Globus pallidus (tissue), 1 donor: ENCODE measurements at places on chromosomes 13 and 19.

GRCh38 chr13:50422181-50423148 lies 407.2 kb downstream of the KCNRG start:
- no peak for DNase-seq

DNA sequence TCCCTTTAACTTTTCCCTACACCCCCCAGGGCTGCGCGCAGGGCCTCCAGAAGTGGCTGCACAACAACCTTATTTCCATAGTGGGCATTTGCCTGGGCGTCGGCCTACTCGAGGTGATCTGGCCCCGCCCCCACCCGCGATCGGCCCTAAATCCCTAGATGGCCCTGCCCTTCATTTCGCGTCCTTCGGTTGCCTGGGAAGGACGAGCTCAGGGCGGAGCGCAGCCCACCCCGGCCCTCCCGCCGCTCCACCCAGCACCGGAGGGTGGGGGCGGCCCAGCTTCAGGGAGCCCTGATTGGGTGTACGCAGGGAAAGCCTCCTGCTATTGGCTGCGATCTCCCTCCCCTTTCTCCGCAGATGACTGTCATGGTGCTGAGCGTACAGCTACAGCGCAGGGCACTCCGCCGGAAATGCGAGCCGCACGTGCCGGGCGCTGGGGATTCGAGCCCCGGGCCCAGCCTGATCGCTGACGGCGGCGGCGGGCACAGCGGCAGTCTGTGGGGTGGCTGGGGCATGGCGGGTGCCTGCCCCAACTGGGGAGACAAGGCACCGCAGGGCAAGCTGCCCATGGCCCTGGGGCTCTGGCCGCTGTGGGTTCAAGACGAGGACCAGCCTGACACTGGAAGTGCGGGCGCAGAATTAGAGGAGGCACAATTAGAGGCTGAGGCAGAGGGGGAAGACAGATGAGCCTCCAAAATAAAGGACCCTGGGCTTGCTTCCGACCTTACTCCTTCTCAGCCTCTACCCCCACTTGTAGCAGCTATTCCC lies 4.3 kb downstream of the CD37 start:
- peak; percentile 41 for DNase-seq

DNA sequence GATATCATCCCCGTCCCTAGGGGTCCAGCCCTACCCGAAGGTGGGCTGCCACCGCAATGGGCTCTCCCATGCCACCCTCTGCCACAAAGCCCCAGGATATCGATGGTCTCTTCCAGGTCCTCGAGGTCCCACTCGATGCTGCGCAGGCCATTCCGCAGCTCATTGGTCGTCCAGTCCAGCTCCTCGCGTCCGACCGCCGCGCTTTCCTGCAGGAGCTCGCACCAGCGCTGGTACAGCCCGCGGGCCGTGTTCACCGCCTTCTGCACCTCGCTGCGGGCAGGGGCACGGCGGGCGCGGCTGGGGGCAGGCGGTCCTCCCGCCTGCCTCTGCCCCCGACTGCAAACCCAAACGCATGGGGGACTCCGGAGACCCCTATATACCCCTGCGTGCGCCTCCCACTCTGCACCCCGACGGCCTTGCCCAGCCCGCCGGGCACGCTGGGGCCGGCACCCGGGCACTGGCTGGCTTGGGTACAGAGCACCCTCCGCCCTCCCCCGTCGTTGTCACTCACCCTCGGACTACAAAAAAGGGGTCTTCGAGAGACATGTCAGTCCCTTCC lies 468 bp downstream of the STX10 start:
- no peak for DNase-seq

GRCh38 chr13:21546372-21546771 lies 57.6 kb downstream of the MICU2 start:
- no peak for DNase-seq

GRCh38 chr19:55018216-55018615 lies 19.8 kb downstream of the GP6 start:
- DNase-seq: no peak

DNA sequence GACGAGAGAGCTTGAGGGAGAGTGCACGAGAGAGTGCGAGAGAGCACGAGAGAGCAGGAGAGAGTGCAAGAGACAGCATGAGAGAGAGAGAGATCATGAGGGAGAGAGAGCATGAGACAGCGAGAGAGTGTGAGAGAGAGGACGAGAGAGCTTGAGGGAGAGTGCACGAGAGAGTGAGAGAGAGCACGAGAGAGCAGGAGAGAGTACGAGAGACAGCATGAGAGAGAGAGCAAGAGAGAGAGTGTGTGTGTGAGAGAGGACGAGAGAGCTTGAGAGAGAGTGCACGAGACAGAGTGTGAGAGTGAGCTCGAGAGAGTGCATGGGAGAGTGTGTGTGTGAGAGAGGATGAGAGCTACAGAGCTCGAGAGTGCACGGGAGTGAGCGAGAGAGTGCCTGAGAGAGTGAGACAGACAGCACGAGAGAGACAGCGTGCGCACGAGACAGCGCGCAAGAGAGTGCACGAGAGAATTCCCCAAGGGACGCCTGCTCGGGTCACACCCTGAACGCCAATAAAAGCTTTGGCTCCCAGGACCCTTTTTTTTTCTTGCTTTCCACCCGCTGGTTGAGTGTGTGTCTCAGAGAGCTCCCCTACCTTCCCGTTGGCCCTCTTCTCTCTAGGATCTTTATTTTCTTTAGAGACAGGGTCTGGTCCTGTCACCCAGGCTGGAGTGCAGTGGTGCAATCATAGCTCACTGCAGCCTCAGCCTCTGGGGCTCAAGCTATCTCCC lies 3.7 kb downstream of the CD70 start:
- no peak for DNase-seq

GRCh38 chr13:106337096-106337850 lies 198.2 kb downstream of the EFNB2 start:
- DNase-seq: no peak

DNA sequence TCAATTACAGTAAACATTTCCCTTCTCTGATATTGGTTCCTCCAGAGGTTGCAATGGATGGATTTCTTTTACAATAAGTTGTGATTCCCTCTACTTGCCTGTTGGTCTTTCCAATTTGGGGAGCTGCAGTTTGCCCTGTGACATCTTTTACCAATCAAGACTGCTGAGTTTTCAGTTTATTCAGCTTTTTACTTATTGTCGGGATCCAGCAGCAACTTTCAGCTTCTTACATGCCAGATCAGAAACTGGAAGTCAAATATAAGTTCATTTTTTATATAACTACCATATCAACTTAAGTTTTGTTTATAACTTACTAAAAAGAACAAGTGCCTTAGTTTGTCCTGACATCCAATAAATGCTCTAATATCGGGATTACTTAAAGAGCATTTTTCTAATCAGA lies 10.5 kb downstream of the OR10H3 start:
- DNase-seq: no peak

GRCh38 chr19:6481541-6482342 lies at the start of gene DENND1C:
DENND1C (minus strand) TSS chr19:6481787; CDS start chr19:6481695, 92 bp downstream.
- peak; percentile 67 for DNase-seq

GRCh38 chr19:7975037-7975436 lies 30.4 kb downstream of the ELAVL1 start:
- DNase-seq: peak; percentile 74

DNA sequence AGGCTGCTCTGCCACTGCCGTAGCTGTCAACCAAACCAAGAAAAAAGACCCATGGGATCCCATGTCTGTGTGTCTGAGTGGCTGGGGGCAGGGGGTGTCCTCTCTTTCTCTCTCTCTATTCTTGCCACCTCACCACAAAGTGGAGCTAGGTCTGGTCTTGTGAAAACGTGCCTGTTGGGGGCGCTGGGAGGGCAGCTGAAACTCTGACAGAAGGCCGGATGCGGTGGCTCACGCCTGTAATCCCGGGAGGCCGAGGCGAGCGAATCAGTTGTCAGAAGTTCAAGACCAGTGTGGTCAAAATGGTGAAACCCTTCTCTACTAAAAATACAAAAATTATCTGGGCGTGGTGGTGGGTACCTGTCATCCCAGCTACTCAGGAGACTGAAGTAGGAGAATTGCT lies 29.2 kb downstream of the ZNF146 start:
- no peak for DNase-seq

GRCh38 chr19:13024126-13024950 lies 29.1 kb downstream of the NFIX start:
- peak; percentile 54 for DNase-seq

- no peak for DNase-seq
Measured at GRCh38 chr13:112073245-112074138, 6.5 kb downstream of the SOX1 start.

- no peak for DNase-seq
Measured at GRCh38 chr13:110766671-110767430, 53.4 kb downstream of the ING1 start.

- DNase-seq: peak; percentile 84
Measured at GRCh38 chr19:2016041-2016807, 710 bp upstream of the BTBD2 start.

DNA sequence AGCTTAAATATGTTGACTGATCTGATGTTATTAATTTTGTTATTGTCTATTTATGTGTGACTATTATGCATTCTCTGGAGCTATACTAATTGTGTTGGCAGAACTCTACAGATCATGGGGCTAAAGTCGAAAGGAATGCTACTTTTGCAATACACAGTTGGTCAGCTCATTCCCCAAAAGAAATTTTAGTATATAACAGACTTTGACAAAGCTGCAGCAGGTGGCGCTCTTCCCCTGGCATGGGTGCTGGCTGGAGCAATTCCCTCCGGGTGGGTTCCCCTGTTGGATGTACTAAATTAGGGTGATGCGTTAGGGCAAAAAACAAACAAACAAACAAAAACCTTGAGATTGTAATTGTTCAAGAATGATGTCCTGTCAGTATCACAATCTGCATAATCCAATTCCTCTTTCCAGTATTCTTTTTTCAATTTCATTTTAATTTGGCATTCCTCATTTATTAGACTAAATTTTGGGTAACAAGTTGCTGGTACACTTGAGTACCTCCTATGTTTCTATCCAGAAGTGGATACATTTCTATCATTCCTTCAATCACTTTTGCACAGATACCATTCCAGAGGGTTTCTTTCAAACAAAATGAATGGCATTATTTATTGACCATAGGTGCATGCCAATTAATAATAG lies 322.8 kb upstream of the EDNRB start:
- peak; percentile 6 for DNase-seq

DNA sequence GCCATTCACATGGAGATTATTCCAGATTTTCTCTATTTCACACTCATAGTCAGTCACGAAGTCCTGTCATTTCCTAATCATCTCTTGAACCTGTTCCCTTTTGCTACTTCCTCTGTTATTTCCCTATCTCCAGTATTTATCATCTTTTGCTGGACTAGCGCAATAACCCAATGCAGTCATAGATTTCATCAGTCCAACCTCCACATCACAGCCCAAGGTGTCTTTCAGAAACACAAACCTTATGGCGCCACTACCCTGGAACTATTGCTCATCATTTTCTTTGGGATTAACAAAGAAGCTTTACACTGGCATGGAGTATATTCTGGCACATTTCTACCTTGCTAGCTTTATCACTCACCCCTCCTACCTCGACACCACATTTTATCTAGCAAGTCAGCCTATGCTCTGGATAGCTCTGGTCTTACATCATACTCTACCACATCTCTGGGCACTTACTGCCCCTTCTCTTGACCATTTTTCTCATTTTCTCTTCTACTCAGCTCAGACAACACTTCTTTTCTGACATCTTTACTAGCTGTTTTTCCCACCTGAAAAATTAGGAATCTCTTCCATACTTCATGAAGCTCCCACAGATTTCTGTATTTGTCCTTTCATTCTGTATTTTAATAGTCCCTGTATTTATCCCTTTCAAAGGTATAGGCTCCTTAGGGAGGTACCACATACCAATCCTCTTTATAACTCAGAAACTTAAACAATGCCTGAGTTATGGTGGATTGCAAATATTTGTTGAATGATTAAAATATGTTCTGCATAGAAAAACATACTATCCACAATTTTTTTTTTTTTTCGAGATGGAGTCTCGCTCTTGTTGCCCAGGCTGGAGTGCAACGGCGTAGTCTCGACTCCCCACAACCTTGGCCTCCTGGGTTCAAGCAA lies 534.7 kb downstream of the KLF12 start:
- DNase-seq: no peak

DNA sequence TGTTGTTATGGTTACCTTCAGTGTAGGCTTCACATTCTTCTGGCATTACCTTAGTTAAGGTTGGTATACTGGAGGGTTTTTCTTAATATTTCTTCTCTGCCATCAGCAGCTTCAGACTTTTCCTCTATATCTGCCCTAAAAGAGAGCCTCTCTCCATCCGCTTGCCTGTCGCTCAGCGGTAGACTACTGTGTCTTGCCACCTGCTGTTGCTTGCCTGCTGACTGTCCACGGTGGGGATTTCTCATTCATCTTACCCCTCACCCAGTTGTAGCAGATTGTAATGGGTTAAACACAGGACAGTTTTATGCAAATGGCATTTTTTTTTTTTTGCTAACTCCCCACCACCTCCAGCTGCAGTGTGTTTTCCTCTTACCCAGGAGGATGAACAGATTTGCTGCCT lies 577.2 kb downstream of the SLITRK5 start:
- no peak for DNase-seq

GRCh38 chr13:43293561-43293960 lies 270.2 kb downstream of the DNAJC15 start:
- DNase-seq: no peak

DNA sequence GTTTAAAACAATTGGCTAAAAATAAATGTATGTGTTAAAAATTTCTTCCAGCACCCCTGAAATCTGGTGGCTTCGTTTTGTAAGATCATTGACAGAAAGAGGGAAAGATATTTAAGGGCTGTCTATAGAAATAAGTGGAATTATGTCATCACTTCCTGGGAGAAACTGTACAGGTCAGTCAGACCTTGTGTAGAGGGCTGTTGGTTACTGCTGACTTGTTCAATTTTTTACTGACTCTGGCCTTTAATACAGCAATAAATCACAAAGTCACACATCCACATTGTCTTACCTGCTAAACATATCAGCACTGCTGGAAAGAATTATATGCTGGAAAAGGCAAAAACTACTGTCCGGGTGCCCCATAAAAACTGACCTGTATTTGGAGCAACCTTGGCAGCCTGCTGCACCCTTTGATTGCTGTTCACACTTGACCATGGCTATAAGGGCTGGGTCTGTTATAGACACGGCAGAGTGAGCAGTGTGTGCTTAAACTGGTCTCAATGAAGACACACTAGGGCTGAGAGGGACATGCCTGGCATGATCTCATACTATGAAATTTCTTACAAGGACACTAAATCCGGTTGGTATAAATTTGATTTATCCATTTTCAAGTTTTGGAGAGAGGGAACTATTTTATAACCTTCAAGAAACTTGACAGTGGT lies 162.1 kb downstream of the NHLRC3 start:
- no peak for DNase-seq

DNA sequence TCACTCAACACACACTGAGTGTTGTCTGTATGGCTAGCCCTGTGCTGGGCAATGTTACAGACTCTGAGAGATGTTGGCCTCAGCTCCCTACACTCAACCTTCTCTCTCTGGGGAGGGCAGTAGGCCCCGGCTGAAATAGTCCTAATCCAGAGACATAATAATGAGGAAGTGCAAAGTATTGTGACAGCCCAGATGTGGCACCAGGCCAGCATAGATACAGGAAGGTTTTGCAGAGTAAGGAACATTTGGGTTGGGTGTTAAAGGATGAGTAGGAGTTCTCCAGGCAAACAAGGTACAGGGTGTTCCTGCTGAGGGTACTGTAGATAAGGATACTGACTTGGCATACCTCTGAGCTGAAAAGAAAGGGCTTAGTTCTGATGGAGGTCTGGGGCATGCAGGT lies 2.4 kb downstream of the LIN7B start:
- no peak for DNase-seq

- DNase-seq: no peak
Measured at GRCh38 chr19:1312767-1313694, 27.4 kb downstream of the EFNA2 start.
